Heart left ventricle (tissue), 16 donors: ENCODE measurements at places on chromosomes 5 and 9. TPM values are rescaled to one million over a fixed set of nuclear protein-coding genes. Genes with fewer than 3 reads are reported as not detected.

PIK3R1 gene
- 80.3 TPM for total RNA-seq

BTNL3 gene
- total RNA-seq, result not detected

DNA sequence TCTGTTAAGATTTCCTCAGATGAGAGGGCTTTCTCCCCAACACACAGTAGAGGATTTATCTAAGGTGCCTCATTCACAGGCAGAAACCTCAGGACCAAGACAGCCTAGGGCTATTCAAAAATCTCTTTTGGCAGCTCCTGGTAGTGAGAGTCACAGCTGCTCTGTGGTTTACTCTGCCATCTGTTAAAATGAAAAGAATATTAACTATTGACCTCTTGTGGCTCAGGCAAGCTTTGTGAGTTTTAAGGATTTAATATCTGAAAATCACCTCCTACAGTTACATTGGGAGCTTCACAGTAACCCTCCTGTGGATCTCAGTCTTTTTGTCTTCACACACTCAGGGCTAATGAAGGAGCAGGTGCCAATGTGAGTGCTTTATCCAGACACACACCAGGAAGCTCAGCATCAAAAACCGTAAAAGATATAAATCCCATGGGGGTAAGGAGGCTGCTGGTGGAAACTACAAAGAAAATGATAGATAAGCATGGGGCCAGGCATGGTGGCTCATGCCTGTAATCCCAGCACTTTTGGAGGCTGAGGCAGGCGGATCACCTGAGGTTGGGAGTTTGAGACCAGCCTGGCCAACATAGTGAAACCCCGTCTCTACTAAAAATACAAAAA is 29.7 kb downstream of the PPP1R2B start:
- H3K27ac ChIP-seq, result no peak overlapping the region
- H3K27me3 ChIP-seq, result no peaks in the 10 kb centered on the region
- H3K4me1 ChIP-seq, result no peaks in the 10 kb centered on the region

DNA sequence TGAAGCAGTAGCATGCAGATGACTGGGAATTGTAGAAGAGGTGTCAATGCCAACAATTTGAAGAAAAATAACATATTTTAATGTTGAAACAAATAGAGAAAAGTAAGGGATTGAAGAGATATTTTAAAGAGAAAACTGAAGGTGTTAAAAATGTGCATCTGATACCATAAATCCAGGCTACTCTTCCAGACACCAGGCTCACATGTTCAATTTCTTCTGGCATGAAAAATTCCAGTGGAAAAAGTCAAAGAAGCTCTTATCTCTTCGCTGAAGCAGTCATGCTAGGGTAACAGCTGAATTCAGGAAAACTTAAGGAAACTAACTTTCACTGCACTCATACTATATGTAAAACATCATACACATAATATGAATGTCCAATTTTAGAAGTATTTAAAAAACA is 335.0 kb downstream of the PDE4D start:
- no peaks in the 10 kb centered on the region for H3K36me3 ChIP-seq
- H3K4me3 ChIP-seq, result no peak overlapping the region
- peaks cover 3% of the 10 kb centered on the region for H3K4me1 ChIP-seq
- no peaks in the 10 kb centered on the region for H3K27me3 ChIP-seq

TMEFF1 gene
- not detected for total RNA-seq

DNA sequence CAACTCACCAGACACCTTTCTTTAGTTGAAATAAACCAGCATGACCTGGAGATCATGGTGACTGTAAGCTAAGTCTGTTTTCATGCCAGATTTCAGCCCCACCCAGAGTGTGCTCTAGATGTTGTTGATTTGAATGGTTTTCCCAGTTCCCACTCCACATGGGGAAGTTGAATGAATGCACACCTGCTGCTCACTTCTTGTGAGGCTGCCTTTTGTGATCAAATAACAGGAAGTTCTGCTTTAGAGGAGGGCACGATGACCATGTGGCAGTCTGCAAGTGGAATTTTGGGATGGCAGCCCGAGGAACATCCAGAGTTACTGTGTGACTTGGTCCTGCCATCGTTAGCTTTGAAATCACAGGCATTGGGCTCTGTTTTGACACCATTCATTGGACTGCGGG is 18.7 kb downstream of the SLC46A2 start:
- no peak for DNase-seq
- peaks cover 13% of the 10 kb centered on the region for H3K36me3 ChIP-seq
- H3K27ac ChIP-seq, result no peak overlapping the region
- H3K27me3 ChIP-seq, result no peaks in the 10 kb centered on the region
- no peak overlapping the region for H3K4me3 ChIP-seq

DNA sequence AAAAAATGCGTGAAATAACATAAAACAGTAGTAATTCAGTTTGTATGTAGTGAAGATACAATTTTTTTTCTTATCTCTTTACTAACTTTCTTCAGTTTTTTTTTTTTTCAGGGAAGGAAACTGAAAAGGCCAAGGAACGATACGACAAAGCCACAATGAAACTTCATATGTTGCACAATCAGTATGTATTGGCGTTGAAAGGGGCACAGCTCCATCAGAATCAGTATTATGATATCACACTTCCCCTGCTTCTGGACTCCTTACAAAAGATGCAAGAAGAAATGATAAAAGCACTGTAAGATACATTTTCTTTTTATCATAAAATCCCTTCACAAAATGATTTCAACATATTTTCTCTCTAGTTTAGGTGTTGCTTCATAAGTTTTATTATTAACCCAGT is 120.0 kb downstream of the FER start:
- H3K4me3 ChIP-seq, result no peak overlapping the region
- no peak for DNase-seq
- H3K27ac ChIP-seq, result no peak overlapping the region
- H3K4me1 ChIP-seq, result no peaks in the 10 kb centered on the region
- H3K36me3 ChIP-seq, result no peaks in the 10 kb centered on the region

DNA sequence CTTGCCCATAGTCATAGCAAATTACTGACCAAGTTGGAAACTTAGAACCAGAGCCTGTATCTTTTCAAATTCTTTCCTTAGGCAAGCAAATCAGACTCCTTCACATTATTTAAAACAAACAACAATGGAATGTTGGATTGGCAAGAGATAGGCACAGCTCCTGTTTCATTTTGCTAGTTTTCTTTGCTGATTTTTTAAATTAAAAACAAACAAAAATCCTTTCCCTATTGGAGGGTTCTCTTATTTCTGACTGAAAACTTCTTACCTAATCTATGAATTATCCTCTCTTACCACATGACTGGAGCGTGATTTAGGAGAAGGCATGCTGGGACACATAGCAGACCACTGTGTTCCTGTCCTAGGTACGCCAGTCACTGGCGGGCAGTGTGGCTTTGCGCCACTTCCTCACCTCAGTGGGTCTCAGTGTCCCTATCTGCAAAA is 63.0 kb downstream of the TTC39B start:
- H3K36me3 ChIP-seq, result no peaks in the 10 kb centered on the region
- no peak overlapping the region for H3K27ac ChIP-seq
- H3K27me3 ChIP-seq, result no peaks in the 10 kb centered on the region
- H3K4me1 ChIP-seq, result no peaks in the 10 kb centered on the region
- no peak overlapping the region for H3K4me3 ChIP-seq
- DNase-seq, result no peak

- H3K27ac ChIP-seq, result no peak overlapping the region
- H3K4me3 ChIP-seq, result no peak overlapping the region
- H3K4me1 ChIP-seq, result no peaks in the 10 kb centered on the region
- DNase-seq, result no peak
- H3K27me3 ChIP-seq, result no peaks in the 10 kb centered on the region
- peaks cover 45% of the 10 kb centered on the region for H3K36me3 ChIP-seq
Observed at GRCh38 chr9:32404402-32404801, 20.0 kb downstream of the ACO1 start.

GRCh38 chr9:93226819-93227218 is 42.9 kb downstream of the WNK2 start:
- H3K27me3 ChIP-seq, result no peaks in the 10 kb centered on the region
- no peak for DNase-seq
- no peak overlapping the region for H3K27ac ChIP-seq
- H3K4me3 ChIP-seq, result no peak overlapping the region
- peaks cover 43% of the 10 kb centered on the region for H3K4me1 ChIP-seq

GRCh38 chr9:91126761-91127445 is 234.8 kb downstream of the AUH start:
- H3K27me3 ChIP-seq, result no peaks in the 10 kb centered on the region
- H3K27ac ChIP-seq, result no peak overlapping the region
- H3K36me3 ChIP-seq, result no peaks in the 10 kb centered on the region
- no peak overlapping the region for H3K4me3 ChIP-seq
- no peak for DNase-seq

CERCAM gene
- 12.2 TPM for total RNA-seq

DNA sequence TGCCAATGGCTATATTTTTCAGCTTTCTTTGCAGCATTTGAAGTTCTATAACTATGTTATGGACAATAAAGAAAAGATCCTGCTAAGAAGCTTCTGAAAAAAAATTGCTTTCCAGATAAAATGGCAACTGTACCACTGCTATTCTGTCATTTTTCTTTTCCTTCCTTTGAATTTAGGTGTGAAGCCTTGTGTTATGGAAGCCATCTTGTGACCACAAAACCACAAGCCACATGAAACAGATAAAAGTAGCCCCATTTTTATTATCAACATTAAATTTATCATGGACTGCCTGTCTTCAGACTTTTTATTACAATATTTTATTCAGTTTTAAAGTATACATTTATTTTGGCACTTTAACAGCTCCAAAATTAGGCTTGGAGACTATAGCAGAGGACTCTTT is 289.9 kb upstream of the ACTBL2 start:
- no peaks in the 10 kb centered on the region for H3K36me3 ChIP-seq
- H3K4me3 ChIP-seq, result no peak overlapping the region
- DNase-seq, result no peak
- no peak overlapping the region for H3K27ac ChIP-seq
- H3K27me3 ChIP-seq, result no peaks in the 10 kb centered on the region

SPINK7 gene
- not detected for total RNA-seq

TIMD4 gene
- total RNA-seq, result not detected

GRCh38 chr9:104177676-104178075 is 83.6 kb downstream of the SMC2 start:
- no peak overlapping the region for H3K27ac ChIP-seq
- H3K27me3 ChIP-seq, result no peaks in the 10 kb centered on the region
- H3K4me1 ChIP-seq, result no peaks in the 10 kb centered on the region
- H3K4me3 ChIP-seq, result no peak overlapping the region
- DNase-seq, result no peak

GHR gene
- total RNA-seq, result 7.5 TPM

DNA sequence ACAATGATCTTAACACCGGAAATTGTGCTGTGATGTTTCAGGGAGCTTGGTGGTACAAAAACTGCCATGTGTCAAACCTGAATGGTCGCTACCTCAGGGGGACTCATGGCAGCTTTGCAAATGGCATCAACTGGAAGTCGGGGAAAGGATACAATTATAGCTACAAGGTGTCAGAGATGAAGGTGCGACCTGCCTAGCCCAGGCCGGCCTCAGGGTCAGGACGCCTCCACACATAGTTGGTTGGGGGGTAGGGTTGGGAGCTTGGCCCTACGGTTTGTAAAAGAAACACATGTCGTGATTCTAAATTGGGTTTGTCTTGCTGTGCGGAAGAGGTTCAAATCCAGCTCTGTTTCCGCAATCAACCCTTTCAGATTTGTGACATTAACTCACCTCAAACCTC is 6.6 kb downstream of the FCN2 start:
- no peak for DNase-seq
- no peak overlapping the region for H3K4me3 ChIP-seq
- no peaks in the 10 kb centered on the region for H3K36me3 ChIP-seq
- H3K27me3 ChIP-seq, result no peaks in the 10 kb centered on the region
- no peaks in the 10 kb centered on the region for H3K4me1 ChIP-seq

DNA sequence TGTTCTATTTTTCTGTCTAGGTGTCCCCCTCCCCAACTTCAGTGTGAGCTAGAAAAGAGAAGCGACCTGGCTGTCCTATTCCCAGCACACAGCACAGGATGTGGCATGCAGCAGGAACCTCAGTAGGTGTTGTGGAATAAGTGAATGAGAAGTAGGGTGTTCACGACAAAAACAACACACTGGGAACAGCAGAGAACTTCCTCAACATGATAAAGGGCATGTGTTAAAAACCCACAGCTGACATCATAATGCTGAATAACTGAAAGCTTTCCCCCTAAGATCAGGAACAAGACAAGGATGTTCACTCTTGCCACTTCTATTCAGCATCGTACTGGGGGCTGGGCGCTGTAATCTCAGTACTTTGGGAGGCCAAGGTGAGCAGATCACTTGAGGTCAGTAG is 155.6 kb upstream of the ZNF618 start:
- no peak overlapping the region for H3K4me3 ChIP-seq
- H3K36me3 ChIP-seq, result no peaks in the 10 kb centered on the region
- no peaks in the 10 kb centered on the region for H3K4me1 ChIP-seq
- DNase-seq, result no peak
- no peak overlapping the region for H3K27ac ChIP-seq
